ENCODE measurements at places on chromosomes 3 and 15.

- no peak for DNase-seq
Observed at GRCh38 chr3:143685491-143685890, 162.8 kb downstream of the SLC9A9 start.

GRCh38 chr15:80620931-80621330, 74.2 kb upstream of the ABHD17C start:
- no peak for DNase-seq

DNA sequence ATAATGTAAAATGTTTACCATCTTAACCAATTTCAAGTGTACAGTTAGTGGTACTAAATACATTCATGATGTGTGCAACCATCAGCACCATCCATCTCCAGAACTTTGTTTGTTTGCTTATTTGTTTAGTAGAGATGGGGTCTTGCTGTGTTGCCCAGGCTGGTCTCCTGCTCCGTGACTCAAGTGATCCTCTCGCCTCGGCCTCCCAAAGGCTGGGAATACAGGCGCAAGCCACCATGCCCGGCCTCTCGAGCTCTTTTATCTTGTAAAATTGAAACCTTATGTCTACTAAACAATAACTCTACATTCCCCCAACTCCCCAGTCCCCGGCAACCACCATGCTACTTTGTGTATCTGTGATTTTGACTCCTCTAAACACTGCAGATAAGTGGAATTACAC, 31.9 kb downstream of the FBXO45 start:
- no peak for DNase-seq

DNA sequence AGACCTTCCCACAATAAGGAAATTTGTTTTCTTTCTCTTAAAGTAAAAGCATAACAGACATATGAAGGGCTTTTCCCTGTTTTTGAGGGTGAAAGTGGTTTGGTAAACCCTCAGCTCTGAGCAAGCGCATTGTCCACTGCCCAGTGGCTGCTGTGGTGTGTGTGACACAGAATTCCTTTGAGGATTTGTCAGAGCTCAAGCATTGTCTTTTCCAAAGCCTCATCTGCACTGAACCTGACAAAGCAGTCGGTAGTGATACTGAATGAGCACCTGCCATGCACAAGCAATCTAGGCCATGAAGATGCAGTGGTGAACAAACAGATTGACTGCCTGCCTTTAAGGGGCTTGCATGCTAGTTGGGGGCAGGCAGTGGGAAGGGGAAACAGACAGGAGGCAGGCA, 128.3 kb downstream of the PLCL2 start:
- no peak for DNase-seq

- no peak for DNase-seq
Observed at GRCh38 chr3:149618151-149619123, 39.4 kb downstream of the WWTR1 start.

DNA sequence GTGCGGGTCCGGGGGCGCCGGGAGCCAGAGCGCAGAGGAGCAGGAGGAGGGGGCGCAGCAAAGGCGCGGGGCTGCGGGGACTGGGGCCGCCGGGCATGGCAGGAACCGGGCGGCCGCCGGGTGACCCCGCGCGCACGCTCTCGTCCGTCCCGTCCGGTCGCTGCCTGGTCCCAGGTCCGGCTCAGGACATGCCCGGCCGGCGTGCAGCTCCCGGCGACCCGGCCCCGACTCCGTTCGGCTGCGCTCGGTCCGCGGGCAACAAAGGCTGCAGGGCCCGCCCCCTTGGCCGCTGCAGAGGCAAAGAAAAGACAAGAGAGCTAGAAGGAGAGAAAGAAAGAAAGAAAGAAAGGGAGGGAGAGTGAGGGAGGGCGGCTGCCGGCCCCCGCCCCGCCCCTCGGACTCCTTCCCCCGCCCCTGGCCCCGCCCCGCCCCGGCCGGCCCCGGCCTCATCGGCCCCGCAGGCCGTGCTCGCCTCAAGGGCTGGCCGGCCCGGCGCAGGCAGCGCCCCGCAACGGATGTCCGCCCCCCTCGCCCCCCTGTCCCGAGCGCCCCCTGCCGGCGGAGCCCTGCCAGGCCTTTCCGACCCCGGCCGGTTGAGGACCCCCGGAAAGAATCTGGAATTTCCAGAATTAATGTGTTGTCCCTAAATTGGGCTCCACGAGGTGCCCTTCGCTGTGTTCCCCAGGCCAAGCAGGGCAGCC, at the start of gene ADAMTS7:
ADAMTS7 (minus strand) TSS at position 341 of the 701 bp plus-strand sequence; CDS start at position 97, 244 bp downstream.
- peak; percentile 25 for DNase-seq

DNA sequence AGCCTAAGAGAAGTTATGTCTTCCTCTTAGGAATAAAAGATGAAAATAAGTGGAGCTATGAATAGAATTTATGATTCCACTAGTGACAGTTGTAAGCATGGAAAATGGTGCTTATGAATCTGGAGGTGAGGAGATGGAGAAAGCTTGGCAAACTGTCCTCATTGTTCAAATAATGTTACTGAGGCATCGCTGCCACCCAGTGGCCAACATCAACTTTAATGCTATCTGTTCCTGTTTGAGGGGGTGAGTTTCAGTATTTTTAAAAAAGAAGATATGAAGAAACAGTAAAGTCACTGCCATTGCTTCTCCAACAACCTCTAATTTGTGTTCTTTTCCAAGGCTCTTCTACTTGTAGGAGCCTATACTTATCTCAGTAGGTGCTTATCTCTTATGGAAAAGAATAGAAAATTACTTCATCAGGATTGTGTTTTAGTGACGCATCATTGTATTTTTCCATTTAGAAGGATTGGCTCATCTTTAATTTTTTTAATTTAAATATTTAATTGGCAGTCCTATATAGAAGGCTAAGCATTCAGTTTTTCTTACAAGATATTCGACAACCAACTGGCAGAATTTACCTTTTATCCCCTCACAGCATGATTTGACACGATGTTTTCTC, 260.4 kb upstream of the P2RY1 start:
- peak; percentile 7 for DNase-seq

DNA sequence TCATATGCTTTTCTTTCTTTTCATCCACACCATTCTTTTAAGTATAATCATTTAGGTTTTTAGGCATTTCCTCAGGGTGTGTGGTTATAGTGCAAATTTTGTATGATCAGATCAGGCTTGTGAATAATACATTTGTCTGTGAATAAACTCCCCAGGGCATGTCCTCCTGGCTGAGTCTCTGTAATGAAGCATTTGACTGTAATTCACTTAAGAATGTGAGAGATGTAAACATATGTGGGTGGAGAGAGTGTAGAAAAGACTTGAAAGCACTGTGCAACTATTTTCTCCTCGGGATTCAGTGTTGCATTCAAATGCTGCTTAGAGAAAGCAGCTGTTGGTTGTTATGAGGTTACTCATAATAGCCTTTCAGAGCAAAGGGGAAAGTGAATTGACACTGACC, 996.5 kb downstream of the TUSC7 start:
- DNase-seq: no peak

- DNase-seq: no peak
Observed at GRCh38 chr3:127729556-127730056, 56.9 kb downstream of the ABTB1 start.

- DNase-seq: no peak
Observed at GRCh38 chr15:40336744-40337122, 4.0 kb downstream of the CCDC9B start.
